ENCODE measurements at places on chromosomes 13 and 19.

- no peak for DNase-seq
Measured at GRCh38 chr19:38845374-38846024, 4.3 kb downstream of the HNRNPL start.

GRCh38 chr13:51002736-51003135 lies 93.1 kb downstream of the RNASEH2B start:
- no peak for DNase-seq

- DNase-seq, result no peak
Measured at GRCh38 chr19:32891609-32892008, 22.0 kb upstream of the SLC7A9 start.

- no peak for DNase-seq
Measured at GRCh38 chr13:30932481-30933353, at the start of gene TEX26. TSS of gene TEX26 (plus strand) at chr13:30932656. CDS start at chr13:30932716, 60 bp downstream.
